ENCODE measurements at places on chromosomes 1 and 21. TPM values are rescaled to one million over a fixed set of nuclear protein-coding genes. Genes with fewer than 3 reads are reported as not detected.

GRCh38 chr1:25148673-25149300, 83.5 kb downstream of the SYF2 start:
- no peak for ATAC-seq

DNA sequence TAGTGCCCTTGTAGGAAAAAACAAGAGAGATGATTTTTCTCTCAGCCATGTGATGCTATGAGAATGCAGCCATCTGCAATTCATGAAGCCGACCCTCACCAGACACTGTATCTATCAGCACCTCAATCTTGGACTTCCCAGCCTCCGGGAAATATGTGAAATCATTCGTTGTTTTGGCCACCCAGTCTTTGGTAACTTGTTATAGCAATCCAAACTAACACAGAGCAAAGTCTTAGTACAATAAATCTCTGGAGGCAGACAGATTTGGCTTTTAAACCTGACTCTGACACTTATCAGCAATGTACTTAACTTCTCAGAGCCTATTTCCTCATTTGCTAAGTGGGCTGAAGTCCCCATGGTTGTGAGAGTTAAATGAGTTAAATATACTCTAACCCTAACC, 5.1 kb upstream of the MED18 start:
- no peak for ATAC-seq

DNA sequence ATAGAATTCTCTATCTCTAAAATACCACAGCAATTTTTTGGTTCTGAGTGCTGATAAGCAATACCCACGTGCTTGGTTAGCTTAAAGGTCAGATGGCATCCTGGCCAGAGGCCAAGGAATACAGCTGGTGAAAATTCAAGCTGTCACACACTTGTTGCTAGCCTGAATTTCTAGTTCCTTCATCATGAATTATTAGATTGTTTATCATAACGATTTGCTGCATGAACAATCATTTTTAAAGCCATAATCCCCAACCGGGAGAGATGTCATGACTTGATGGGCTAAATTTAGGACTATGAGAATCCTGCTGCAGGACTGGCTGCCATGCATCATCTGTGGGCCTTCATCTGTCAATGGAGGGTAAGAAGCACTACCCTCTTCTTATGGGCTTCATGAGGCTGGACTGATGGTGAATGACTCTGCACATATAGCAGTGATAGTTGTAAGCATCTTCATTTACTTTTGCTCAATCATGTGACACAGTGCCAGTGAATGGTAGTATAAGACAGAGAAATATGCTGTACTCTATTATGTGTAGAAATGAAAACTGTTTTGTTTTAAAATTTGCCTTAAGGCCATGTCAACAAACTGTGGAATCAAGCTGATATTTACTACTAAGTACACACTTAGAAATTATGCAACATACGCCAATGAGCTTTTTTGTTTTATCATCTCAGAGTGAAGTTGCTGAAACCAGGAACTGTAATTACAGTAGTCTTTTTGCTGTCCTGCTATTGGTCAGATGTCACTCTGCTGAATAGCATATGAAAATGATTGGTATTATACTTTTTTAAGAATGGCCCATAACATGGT, 80.5 kb upstream of the RALGPS2 start:
- ATAC-seq: peak; percentile 24

HSPG2 gene
- total RNA-seq: 14.9 TPM
